ENCODE measurements at places on chromosomes 12 and 14. TPM values are rescaled to one million over a fixed set of nuclear protein-coding genes. Genes with fewer than 3 reads are reported as not detected.

CMA1 gene
- total RNA-seq: not detected

GPD1 gene
- total RNA-seq: 46.8 TPM

GRCh38 chr14:68694516-68695235 lies 98.2 kb downstream of the ZFP36L1 start:
- H3K27ac ChIP-seq: no peak overlapping the region
- no peaks in the 10 kb centered on the region for H3K36me3 ChIP-seq

DNA sequence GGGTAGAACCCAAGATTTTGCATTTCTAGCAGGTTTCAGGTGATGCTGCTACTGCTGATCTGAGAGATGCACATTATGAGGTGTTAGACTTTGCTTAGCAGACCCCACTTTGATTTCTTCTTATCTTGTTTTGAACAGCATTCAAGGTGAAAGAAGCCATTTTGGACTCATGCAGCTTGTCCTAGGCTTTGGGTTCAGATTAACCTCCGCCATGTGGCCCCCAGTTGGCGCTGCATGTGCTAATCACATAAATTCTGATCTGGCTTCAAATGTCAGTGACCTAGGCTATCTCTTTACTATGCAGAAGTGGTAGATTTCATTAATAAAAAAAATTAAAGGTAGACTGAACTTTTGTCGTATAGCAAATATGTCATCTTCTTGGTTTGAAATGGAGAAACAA lies 89.8 kb upstream of the DYRK2 start:
- no peaks in the 10 kb centered on the region for H3K27me3 ChIP-seq
- no peak for DNase-seq
- H3K27ac ChIP-seq: no peak overlapping the region
- H3K4me3 ChIP-seq: no peak overlapping the region
- H3K4me1 ChIP-seq: no peaks in the 10 kb centered on the region

DNA sequence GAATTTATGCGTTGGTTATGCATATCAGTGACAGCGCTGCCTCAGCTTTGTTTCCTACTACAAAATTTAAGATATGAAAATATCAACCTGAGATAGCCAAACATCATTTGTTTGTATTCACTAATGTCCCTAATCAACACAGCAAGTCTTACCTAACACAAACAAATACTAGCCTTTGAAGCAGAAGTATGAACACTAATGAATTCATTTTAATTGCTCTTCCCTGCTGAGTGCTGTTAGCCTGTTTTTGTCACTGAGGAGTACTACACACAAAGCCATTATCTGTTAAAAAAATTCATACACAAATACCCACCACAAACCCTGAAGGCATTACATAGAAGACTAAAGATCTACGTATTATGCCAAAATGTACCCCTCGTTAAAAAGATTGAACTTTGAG lies 150.8 kb downstream of the HELB start:
- no peaks in the 10 kb centered on the region for H3K4me1 ChIP-seq
- DNase-seq: no peak
- no peaks in the 10 kb centered on the region for H3K36me3 ChIP-seq
- no peaks in the 10 kb centered on the region for H3K27me3 ChIP-seq
- H3K27ac ChIP-seq: no peak overlapping the region
- H3K4me3 ChIP-seq: no peak overlapping the region

DNA sequence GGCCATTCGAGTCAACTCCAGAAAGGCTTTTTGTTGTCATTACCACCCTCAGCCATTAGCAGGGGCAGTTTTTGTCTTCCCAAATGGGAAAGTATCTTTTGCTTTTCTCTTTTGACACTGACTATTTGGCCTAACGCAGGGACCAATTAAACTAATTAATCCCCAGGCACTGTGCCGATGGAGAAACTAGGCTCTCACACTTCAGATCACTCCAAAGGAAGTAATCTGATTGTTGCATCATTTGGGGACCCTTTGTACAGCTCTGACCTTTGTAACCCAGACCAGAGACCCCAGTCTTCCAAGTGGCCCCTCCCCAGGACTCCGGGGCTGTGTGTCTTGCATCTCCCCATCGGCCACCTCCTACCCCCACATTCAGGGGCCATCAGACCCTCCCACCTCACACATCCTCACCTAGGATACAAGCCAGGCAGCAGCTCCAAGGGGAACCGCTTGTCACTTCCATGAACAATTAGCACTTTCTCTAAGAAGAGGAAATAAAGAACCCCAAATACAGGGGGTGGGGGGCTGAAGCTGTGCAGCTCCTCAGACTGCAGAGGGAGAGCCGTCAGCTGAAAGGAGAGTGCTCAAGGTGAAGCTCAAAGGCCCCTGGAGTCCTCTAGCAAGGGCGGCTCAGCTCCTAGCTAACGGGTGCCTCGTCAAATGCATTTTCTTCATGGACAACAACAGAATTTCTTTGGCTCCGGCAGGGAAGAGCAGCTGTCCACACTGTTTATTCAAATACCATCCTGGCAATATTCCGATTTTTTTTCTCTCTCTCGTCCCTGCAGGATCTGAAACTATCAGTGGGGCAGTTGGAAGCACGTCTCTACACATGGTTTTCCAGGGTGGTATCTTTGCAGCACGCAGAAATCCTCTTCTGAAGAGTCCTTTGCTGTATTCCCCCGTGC lies 64.3 kb upstream of the DIO3 start:
- no peak overlapping the region for H3K27ac ChIP-seq
- peaks cover 14% of the 10 kb centered on the region for H3K4me1 ChIP-seq

- no peak overlapping the region for H3K27ac ChIP-seq
- no peak for DNase-seq
- H3K27me3 ChIP-seq: no peaks in the 10 kb centered on the region
- H3K4me3 ChIP-seq: no peak overlapping the region
- no peaks in the 10 kb centered on the region for H3K4me1 ChIP-seq
Measured at GRCh38 chr12:96322720-96323119, 77.5 kb downstream of the CDK17 start.
